ENCODE measurements at places on chromosomes 12 and 14.
A peak's percentile ranks its signal among the peaks of the same experiment; 100 is the strongest.

DNA sequence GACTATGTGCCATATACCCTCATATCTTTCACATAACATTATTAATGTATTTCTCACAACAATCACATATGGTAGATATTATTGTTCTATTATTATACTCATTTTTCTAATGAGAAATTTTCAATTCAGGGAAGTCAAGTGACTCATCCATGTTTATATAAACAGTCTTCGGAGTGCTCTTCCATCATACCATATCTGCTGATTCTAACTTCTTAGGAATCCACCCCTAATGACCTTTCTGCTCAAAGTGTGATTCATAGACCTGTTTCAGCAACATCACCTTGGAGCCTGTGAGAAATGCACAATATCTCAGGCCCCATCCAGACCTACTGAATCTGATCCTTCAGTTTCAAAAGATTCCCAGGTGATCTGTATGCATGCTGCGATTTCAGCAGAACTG is 39.8 kb upstream of the OVCH1 start:
- DNase-seq, result no peak

DNA sequence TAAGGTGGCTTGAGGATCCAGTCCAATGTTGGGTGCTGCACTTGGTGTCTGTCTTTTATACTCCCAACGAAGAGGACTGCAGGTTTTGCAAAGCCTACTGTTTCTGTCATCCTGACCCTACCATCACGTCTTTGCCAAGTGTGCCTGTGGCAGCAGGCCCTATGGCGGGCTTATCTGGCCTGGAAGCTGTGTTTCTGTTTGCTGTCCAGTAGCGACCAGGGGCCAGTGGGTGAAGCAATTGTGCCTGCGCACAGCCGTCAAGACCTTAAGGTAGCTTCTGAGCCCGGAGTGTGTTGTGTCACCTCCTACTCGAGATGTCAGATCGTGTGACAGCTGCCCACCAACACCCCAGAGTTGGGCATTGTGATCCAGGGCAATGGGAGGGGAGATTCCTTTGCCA is 62.7 kb downstream of the DDX51 start:
- no peak for DNase-seq

DNA sequence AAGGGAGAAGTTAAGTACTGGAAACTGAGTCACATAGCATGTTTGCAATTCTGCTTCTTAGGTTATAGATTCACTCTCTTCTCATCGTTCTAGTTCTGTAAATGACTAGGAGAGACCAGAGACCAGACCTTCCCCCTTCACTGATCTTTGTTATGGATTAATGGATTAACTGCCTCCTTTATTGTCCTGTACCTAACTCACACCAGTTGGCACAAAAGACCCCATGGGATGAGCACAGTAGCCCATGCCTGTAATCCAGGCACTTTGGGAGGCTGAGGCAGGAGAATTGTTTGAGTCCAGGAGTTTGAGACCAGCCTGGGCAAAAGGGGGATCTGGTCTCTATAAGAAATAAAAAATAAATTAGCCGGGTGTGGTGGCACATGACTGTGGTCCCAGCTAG is 20.8 kb downstream of the BCAT1 start:
- DNase-seq, result no peak

DNA sequence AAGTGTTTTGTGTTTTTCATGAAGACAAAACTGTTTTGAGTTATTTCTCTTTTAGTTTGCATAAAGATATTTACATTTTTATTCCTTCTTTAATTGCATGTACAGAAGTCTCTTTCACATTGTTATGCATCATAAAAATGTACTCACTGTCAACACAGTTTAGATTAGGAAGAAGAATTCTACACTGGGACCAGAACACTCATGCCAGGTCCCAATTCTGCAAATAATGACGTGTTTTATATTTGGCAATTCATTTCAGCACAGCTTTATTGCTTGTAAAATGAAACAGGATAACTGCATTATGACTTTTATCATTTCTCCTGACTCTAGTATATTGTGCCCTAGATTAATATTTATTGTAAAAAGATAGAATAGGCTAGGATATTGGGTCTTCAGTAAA is 369.2 kb downstream of the NAV3 start:
- DNase-seq, result no peak

DNA sequence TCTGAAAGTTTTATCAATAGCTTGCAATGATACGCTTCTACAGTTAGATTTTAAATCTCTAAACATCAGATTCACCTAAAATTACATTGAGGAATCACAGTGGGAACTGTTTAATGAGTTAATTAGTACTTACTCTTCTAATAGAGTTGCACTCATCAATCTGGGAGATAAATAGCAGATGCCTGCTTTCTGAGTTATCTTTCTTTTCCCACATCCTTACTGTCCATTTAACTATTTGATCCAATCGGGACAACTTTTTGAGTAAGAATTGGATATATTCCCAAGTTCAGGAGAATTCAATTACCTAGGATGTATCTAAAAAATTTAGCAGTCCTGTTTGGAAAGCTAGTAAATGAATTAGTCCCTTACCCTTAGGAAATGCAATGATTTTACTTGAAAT is 162.3 kb downstream of the KCNH5 start:
- DNase-seq, result no peak

DNA sequence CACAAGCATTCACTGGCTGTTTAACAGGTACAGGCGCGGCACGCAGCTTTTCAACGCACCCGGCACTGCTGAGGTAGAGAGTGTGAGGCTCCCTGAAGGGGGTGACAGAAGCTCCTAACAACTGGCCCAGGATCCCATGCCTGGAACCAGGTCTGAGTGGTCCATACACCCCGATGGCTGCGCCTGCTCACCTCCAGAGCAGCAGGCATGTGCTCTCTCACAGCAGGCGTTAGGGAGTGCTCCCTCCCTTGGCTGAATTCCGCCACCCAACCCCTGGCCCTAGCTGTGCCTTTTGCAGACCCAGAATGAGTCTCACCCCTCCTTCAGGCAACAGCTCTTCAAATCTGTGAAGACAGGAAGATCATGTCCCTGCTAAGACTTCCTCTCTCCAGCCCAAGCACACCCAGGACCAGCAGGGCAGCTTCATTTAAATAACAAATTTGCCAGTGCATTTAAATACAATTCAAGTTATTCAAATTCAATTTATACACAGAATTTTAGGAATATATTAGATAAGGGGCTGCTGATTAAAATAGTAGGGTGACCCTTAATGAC is 86.0 kb downstream of the SETD3 start:
- DNase-seq, result no peak

- DNase-seq, result no peak
Observed at GRCh38 chr14:35814371-35815005, 5.4 kb upstream of the RALGAPA1 start.

DNA sequence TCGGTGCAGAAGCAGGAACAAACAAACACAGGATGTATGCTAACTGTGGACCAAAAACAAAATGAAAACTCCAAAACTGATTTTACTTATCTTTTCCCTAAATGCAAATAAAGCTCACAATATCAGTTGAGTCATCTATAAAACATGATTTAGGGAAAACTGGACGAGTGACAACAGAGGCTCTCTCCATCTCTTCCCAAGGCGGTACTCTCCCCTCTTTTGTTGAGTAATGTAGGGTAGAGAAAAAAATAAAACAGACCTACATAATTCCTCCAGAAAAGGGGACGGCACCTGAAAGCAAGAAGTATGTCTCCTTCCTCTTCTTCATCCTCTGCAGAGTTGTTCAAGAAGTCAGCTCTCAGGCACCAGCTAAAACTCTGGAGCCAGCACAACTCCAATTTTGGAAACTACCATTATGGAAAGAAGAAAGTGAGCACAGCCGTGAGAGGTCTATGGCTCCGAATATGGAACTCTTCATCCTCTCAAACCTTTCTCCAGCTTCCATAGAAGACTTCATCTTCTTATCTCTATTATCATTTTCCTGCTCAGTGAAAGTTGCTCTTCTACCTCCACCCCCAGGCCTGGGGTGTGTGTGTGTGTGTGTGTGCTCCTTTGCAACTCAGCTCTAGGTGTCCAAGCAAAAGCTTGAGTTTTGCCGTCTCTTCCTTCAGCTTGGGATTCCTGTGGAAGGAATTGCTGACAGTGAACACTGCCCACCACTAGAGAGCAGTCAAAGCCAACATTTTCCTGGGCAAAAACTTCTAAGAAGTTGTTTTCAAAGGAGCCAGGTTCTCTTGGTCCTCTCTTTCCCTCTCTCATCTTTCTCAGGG is 155.4 kb downstream of the DIO2 start:
- DNase-seq, result peak; percentile 23

DNA sequence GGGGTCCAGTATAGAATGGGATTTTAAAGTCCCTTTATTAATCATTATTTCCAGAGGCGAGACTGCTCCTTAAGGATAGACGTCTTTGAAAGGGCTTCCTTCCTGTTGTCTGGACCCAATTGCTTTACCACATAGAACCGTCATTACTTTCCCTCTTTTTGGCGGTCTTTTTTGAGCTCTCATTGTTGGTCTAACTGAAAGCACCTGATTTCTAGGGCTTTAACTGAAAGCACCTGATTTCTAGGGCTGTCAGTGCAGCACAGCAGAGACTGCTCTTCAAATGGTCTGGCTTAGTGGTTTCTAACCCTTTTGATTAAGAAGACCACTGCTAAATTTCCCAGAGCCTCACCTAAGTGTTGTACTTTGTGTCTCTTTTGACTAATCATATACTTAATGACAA is 95.8 kb downstream of the PRKCH start:
- DNase-seq, result no peak

- DNase-seq, result peak; percentile 42
Observed at GRCh38 chr14:97458661-97459579, 661.7 kb downstream of the VRK1 start.

- DNase-seq, result no peak
Observed at GRCh38 chr14:61720294-61720661, 25.0 kb downstream of the HIF1A start.

GRCh38 chr14:53285821-53286220 is 132.7 kb upstream of the DDHD1 start:
- DNase-seq, result no peak

DNA sequence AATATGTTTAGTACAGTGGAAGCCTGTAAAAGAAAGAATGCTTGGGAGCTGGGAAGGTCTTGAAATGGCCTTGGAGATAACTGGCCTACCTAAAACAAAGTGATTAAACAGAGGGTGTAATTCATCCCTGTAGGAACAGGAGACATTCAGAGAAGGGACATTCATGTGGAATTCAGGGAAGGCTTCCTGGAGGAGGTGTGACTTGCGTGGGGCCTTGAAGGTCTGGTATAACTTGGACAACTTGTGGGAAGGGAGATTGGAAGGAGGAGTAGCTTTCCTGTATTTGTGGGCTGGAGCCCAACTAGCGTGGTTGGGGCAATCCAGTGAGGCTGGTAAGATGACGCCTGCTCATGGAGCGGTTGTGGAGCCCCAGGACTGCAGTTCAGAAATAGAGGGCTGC is 156.4 kb downstream of the AACS start:
- DNase-seq, result no peak

GRCh38 chr12:68602720-68603119 is 8.0 kb upstream of the RAP1B start:
- no peak for DNase-seq

- no peak for DNase-seq
Observed at GRCh38 chr14:32675433-32675832, 263.2 kb upstream of the NPAS3 start.

DNA sequence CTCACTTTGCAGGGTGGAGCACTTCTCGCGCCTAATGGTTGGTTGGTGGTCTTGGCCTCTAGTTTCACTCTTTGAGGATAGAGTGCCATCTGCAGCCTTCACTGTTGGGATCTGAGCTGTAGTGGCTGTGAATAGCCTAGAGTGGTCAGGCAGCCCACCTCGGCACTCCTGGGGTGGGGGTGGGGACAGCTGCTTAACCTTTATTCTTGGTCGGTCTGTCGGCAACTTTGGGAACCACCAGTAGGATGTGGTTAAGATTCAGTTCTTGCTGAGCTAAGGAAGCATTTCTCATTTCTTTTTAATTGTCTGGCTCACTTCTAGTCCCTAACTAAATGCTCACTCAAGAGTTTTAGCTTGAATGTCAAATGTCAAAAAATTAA is 21.1 kb downstream of the TMBIM6 start:
- DNase-seq, result no peak

DNA sequence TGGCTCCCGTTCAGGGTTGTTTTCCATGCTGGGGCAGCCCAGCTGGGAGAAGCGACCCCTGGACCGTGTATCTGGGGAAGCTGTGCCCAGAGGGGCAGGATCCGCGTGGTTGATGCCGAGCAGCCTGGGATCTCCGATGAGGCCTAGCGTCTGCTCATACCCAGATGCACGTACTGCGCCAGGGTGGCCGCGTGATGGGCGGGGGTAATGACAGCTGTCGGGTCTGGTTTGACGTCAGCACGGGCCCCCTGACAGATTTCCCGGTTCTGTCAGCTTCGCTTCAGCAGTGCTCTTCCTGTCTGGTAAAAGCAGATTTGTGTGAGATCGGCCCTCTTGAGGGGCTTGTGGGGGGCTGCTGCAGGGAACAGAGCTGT is 147.3 kb downstream of the TSPAN9 start:
- DNase-seq, result no peak

GRCh38 chr12:116385486-116386217 is 108.2 kb upstream of the MED13L start:
- no peak for DNase-seq

DNA sequence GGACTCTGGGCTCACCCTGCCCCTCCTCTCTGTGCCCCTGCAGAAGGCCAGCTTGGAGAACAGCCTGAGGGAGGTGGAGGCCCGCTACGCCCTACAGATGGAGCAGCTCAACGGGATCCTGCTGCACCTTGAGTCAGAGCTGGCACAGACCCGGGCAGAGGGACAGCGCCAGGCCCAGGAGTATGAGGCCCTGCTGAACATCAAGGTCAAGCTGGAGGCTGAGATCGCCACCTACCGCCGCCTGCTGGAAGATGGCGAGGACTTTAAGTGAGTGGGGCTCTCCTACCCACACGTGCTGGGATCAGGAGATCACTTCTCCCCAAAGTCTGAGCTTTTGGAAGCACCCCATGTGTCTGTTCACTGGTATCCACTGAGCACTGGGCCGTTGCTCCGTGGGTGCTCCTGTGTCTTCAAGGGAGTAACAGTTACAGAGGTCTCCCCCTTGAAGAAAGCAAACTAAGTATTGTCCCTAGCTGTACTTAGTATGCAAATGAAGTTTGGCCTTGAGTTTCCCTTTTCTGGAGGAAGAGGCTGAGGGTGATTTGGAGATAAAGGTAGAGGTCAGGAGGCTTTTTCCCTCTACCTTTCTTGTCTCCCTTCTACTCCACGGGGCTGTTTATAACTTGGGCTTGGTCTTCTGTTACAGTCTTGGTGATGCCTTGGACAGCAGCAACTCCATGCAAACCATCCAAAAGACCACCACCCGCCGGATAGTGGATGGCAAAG is 3.3 kb downstream of the KRT18 start:
- no peak for DNase-seq

DNA sequence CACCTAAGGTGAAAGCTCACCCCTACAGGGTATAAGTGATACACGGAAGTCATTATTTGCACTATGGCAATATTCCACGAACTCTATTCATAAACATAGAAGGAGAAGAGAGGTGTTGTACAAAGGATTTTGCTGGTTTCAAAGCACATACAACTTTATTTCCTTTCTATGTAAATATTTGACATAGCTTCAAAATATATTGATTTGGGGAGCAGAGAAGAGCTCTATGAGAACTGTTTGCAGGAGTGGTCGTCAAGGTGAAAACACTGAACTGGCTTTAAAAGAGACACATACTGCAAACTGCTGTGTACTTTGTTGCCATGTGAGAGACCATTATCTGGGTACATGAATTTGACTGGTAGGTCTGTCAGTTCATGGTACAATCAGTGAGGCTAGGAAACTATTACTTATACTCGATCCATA is 16.7 kb downstream of the CNIH1 start:
- no peak for DNase-seq

All from anterior cingulate cortex (tissue), 58 donors.